ENCODE measurements at places on chromosomes 13 and 19.

DNA sequence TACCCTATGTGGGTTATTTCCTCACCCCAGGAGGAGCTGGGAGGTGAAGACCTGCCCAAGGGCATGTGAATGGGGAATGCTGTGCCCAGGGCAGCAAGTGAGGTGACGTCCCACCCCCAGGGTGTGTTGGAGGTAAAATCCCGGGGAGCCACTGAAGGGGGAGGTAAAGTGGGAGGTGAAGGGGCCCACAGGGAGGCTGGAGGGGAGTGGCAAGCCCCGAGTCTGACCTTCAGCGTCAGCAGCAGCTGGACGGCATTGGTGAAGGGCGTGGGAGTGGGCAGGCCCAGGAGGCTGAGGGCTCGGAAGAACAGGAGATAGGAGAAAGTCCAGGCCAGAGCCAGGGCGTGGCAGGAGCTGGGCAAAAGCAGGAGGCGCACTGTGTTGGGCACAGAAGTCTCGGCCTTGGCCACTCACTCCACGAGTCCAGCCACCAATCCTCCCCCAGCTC, 2.4 kb downstream of the MBOAT7 start:
- no peak for DNase-seq

DNA sequence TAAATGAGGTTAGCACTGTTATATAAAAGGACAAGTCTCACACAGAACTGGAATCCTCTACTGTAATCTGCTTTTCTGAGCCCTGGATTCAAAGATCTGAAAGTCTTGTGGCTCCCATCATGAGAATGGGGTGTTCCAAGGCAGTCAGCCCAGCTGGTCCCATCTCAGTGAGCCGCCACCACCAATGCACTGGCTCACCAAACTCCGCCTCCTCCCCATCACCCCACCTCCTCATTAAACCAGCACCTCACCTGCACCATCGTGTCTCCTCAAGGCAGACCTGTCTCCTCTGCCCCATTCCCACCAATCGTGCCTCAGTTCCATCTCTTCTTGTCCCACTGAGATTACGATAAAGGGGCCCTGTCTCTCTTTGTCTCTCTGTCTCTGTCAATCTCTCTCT, 166.7 kb downstream of the USP12 start:
- DNase-seq, result no peak

GRCh38 chr19:42154471-42155323, 22.5 kb upstream of the POU2F2 start:
- DNase-seq, result no peak

- DNase-seq, result peak; percentile 66
Measured at GRCh38 chr13:48783181-48783630, 129.5 kb downstream of the CYSLTR2 start.

GRCh38 chr19:12660980-12661379, 5.6 kb downstream of the MAN2B1 start:
- no peak for DNase-seq

DNA sequence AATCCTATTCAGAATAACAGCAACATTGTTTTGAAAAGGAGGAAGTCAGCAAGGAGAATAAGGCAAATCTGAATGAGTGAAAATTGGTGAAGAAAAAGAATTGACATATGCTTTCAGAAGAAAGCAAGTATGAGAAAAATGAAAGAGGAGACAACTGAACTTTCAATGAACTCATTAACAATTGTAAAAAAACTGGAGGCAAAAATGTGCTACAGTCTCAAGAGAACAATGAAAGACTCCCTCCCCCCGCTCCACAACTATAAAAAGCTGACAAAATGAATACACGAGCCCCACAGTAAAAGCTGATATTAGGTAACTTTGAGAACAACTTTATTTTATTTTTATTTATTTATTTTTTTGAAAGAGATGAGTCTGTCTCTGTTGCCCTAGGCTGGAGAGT, 373.1 kb downstream of the DIAPH3 start:
- DNase-seq, result no peak

DNA sequence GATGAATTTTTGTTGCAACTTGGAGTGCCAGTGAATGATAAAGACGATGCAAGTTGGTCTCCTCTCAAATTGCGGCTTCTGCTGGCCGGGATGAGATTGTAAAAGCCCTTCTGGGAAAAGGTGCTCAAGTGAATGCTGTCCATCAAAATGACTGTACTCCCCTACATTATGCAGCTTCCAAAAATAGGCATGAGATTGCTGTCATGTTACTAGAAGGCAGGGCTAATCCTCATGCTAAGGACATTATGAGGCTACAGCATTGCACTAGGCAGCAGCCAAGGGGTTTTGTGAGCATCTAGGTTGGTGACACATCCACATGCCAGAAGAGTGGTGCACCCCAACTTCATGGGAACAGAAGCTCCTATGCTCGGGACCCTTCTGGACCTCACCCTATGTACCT, 22.2 kb upstream of the KLF5 start:
- DNase-seq, result no peak

- DNase-seq, result no peak
Measured at GRCh38 chr13:46593398-46593797, 40.4 kb downstream of the LRCH1 start.

DNA sequence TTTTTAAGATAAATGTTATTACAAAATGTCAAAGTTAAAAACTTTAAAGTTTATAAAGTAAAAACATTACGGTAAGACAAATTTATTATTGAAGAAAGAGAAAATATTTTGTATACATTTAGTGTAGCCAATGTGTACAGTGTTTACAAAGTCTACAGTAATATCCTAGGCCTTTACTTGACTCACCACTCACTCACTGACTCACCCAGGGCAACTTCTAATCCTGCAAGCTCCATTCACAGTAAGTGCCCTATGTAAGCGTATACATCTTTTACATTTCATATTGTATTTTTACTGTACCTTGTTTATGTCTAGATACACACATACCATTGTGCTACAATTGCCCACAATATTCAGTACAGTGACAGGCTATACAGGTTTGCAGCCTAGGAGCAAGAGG, 448.2 kb downstream of the KCTD12 start:
- no peak for DNase-seq

GRCh38 chr19:45848922-45849321, 14.0 kb downstream of the SYMPK start:
- no peak for DNase-seq

DNA sequence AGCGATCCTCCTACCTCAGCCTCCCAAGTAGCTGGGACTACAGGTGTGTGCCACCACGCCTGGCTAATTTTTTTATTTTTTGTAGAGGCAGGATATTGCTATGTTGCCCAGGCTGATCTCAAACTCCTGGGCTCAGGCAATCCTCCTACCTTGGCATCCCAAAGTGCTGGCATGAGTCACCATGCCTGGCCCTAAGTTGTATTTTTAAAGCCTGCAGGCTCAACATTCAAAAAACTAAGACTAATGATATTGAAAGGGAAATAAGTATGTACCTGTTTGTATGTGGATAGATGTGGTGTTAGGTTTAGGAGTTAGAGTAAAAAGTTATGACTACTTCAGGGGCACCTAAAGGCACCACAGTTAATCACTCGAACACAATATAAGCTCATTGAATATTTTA, 5.4 kb upstream of the IPO5 start:
- no peak for DNase-seq

- no peak for DNase-seq
Measured at GRCh38 chr19:54881884-54882283, 7.8 kb downstream of the FCAR start.

DNA sequence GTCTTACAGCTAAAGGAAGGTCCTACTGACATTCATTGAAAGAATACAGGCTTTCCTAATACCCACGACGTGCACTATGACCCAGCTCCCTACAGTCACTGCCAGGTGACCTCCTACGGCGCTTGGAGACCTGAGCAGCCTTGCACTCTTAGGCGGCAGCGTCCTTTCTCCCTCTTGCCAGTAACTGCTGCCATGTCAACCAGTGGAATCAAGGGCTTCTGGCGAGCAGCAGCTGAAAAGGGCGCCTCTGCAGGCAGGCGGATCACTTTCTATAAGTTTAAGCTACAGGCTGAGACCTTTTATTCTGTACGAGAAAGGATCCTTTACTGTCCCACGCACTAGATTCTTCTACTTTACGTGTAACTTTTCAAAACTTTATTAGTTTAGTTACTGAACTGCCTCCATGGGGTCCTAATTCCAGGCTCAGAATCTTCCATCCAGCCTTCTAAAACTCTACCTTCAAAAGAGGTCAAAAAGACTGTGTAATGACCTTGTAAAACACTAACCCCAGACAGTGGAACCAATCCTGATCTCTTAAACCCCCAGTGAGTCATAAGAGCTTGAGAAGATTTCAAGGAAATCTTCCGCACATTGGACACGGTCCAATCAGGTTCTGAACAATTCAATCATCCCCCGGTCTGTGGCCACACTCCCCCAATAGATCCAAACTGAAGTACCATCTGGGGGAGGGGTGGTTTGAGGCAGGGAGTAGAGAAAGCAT, 1.9 kb downstream of the KCTD12 start:
- DNase-seq, result peak; percentile 72

DNA sequence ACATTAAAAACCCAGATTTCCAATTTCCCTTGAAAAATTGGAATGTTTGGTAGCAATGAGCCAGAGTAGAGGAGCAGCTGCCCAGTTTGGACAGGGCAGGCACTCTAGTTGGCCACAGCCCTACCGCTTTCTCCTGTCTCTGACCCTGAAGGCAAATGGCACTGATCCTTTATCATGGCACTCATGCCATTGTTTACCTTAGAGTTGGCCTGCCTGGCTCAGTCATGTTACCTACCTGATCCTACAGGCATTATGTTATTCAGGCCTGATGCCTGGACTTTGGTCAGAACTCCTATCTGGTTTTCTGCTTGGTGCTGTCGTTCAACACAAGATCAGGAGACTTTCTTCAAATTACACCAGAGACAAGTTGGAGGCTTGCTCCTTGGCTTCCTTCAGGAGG, 24.9 kb upstream of the TDRD3 start:
- DNase-seq, result no peak

GRCh38 chr19:30362156-30362754, 9.9 kb upstream of the ZNF536 start:
- no peak for DNase-seq

- DNase-seq, result no peak
Measured at GRCh38 chr13:106373989-106374572, 161.4 kb downstream of the EFNB2 start.

GRCh38 chr19:49492573-49493405, 3.4 kb upstream of the RPS11 start:
- DNase-seq, result no peak

DNA sequence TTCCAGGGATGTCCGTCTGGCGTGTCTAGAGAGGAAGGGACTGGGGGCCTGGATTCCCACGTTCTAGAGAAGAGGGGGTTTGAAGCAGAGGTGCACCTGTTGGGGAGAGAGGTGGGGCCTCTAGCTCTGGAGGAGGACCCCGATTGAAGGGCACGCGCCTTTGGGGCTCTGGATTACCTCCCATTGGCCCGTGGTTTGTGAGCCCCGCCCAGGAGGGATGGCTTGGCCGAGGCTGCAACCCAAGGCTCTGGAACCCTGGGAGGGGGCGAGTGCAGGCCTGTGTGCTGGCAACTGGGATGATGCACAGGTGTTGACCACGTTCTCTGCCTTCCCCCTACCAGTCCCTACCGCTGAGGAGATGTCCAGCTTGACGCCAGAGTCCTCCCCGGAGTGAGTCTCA, 20.2 kb downstream of the TMEM150B start:
- DNase-seq, result no peak

GRCh38 chr19:1997353-1998233, 17.9 kb downstream of the BTBD2 start:
- DNase-seq, result no peak

DNA sequence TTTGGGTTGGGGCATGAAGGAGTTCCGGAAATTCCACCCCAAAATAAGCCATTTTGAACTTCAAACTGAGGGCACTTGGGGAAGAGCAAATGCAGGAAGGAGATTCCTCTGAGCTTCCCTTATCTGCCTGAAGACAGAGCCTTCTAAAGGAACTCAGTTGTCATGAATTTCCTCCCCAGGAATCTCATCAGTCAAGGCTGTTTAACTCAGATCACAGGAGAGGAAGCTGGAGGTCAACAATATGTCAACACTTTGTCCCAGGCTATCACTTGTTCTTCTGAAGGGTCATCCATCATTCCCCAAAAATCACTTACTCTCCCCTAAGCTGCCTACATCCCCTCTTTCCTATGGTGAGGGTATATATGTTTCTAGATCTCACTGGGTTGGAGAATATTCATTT, 26.0 kb upstream of the CHST8 start:
- DNase-seq, result no peak

- no peak for DNase-seq
Measured at GRCh38 chr19:50939596-50939995, 13.2 kb downstream of the KLK5 start.

- DNase-seq, result no peak
Measured at GRCh38 chr19:54029301-54029700, 34.4 kb downstream of the VSTM1 start.

DNA sequence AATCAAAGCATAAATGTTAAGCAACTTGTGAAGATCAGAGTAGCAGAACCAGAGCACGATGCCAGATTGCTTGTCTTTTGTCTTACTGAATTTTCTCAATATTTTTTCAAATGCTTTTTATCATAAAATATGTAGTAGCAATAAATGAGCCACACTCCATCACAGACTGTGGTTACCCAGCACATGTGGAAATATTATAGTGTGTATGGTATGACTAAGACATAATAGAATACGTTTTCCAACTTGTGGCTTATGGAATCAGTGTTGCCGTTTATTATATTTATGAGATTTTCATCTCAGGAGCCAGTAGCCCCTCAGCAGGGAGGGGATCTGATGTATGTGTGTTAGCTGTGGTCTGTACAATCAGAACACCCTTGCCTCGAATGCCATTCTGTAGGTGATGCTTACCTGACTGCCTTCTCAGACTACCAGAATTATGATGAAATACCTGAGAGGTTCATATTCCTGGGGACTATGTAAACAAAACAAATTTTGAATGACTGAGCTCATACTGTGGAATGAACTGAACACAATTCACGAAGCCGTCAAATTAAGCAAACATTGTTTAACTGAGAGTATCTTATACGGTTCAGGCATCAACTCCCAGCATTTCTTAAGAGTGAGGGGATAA, 1.9 kb downstream of the SCEL start:
- no peak for DNase-seq

- no peak for DNase-seq
Measured at GRCh38 chr13:97495678-97496077, 61.7 kb downstream of the RAP2A start.

- DNase-seq, result peak; percentile 28
Measured at GRCh38 chr13:48252176-48252575, 19.2 kb downstream of the ITM2B start.

DNA sequence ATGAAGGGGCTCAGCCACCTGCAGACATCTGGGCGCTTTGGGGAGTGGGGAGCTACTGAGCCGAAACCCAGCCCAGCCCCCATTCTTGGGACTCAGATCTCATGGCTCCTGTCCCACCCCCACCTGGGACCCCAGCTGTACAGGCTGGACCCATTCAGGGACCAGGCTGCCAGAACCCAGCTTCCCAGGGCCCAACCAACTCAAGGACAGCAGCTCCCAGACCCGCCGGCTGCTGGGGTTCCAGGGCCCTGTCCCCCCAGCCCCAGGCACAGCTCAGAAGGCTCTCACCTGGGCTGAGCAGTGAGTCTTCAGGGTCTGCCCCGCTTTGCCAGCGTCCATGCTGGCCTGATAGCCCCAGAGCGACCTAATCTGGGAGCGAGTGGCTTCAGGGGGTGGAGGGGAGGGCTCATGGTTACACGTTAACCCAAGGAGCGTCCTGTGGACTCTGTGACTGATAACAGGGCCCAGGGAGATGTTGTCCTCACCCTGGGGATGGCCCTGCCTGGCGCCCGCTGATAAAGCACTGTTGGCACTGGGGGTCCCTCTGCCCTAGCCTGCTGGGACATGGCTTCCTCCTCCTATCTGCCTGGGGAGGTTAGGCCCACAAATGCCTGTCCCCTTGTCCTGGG, at the start of gene TMEM86B:
TSS of gene TMEM86B (minus strand) at position 361 of the 629 bp plus-strand sequence. CDS start at position 339, 22 bp downstream.
- DNase-seq, result no peak

- no peak for DNase-seq
Measured at GRCh38 chr13:90773681-90774080, 573.8 kb upstream of the MIR17HG start.
